ENCODE measurements at places on chromosomes 3 and 15. TPM values are rescaled to one million over a fixed set of nuclear protein-coding genes. Genes with fewer than 3 reads are reported as not detected.

DNA sequence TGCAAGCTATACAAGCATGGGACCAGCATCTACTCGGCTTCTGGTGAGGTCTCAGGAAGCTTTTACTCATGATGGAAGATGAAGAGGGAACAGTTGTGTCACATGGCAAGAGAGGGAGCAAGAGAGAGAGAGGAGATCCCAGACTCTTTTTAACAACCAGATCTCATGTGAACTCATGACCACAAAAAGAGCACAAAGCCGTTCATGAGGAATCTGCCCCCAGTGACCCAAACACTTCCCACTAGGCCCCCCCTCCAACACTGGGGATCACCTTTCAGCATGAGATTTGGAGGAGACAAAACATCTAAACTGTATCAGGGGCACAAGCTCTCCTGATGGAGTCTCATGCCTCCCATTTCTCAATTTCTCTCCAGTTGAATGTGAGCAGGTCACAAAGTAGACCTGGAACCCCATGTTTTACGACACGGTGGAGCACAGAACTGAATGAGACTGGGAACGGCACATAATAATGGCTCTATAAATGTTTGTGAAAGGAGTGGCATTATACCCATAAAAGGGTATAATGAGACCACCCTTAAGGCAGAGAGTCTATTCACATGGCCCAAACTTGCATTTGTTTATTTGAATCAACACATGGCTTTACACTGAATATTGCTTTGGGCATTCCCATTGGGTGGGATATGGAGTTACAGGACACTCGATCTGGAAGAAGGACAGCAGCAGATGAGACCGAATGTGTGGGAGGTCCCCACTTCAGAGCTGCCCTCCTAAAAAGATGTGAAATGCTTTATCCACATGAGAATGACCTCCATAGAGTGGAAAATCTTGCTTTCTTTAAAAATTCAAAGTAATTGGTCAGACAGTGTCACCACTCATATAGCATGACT is 38.8 kb downstream of the IL16 start:
- H3K4me3 ChIP-seq, result no peak overlapping the region
- H3K27ac ChIP-seq, result peak overlapping the region; percentile 27
- H3K27me3 ChIP-seq, result peaks cover 1% of the 10 kb centered on the region
- H3K4me1 ChIP-seq, result peaks cover 10% of the 10 kb centered on the region
- H3K36me3 ChIP-seq, result peaks cover 4% of the 10 kb centered on the region

MYL3 gene
- 0.82 TPM for total RNA-seq

DPPA2 gene
- total RNA-seq, result not detected

- DNase-seq, result no peak
- H3K27me3 ChIP-seq, result peaks cover 22% of the 10 kb centered on the region
- no peaks in the 10 kb centered on the region for H3K36me3 ChIP-seq
- H3K4me1 ChIP-seq, result no peaks in the 10 kb centered on the region
Measured at GRCh38 chr15:91311986-91312385, 211.9 kb downstream of the SV2B start.

DNA sequence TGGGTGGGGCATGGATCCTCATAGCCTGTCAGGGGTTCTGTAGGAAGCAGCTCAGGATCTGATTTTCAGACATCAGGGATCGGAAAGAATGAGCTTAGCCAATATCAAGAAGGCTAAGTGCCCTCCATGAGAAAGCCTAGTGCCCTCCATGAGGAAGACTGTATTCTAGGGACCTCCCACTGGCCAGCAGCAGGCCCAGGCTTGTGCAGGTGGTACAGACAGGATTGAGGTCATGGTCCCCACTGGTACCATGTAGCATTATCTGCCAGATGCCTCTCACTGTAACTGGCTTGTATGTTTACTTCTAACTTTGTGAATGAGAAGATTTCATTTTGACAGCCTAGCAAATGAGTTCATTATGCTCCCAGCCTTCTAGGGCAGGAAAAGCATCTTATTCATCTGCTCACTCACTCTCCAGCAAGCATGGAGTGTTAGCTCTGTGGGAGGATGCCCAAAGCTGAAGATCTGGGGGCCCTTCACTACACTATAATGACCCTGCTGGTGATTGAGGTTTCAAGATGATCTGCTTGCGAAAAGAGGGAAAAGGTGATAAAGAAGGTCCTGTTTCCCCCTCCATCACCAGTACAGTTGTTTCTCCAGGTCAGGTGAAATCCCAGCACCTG is 7.5 kb downstream of the EPHB1 start:
- no peak for DNase-seq
- no peak overlapping the region for H3K4me3 ChIP-seq
- no peaks in the 10 kb centered on the region for H3K36me3 ChIP-seq
- H3K4me1 ChIP-seq, result peaks cover 9% of the 10 kb centered on the region
- peaks cover 12% of the 10 kb centered on the region for H3K27me3 ChIP-seq

Measured in chondrocyte (in vitro differentiated cells).